ENCODE measurements at places on chromosomes 4 and X.
A peak's percentile ranks its signal among the peaks of the same experiment; 100 is the strongest.

DNA sequence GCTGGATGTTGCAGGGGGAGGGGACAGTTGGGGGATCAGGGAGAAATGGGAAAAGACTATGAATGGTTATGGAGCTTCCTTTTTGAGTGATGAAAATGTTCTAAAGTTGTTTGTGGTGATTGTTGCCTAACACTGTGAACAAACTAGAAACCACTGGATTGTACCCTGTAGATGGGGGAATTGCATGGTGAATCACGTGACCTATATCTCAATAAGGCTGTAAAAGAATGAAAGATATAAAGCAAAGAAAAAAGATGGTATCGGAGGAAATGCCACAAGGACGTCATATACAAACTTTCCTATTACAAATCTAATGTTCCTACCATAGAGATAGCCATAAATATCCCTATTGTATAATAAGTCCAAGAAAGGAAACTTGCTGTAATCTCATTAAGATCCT, 20.6 kb upstream of the CT55 start:
- no peak for DNase-seq

GRCh38 chr4:100539706-100540105, 21.9 kb upstream of the EMCN start:
- no peak for DNase-seq

DNA sequence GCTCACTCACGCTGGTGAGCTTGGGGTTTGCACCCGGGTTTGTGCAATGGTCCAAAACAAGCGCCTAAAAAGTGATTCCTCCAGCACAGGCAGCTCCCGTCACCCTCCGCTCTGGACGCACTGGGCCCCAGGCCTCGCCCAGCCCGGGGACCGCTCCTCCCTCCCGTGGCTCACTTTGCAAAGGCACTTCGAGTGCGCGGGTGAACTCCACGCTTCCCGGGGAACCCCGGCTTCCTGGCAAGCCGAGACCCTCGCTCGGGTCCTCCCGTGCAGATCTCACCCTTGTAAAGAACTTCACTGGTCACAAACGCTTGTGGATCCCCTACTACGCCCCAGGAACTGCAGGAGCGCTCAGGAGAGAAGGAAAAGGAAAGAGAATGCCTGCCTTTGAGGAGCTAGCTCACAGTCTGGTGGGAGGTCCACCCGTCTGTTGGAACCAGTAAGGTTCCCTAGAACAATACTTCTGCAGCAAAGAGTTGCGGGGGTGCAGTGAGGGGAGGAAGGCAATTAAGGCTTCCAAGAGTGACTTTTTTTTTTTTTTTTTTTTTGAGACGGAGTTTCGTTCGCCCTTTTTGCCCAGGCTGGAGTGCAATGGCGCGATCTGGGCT, at the start of gene CTPS2:
TSS of gene CTPS2 (minus strand) at position 122 of the 608 bp plus-strand sequence. CDS start 9,767 bp downstream, outside the sequence.
- peak; percentile 73 for DNase-seq

DNA sequence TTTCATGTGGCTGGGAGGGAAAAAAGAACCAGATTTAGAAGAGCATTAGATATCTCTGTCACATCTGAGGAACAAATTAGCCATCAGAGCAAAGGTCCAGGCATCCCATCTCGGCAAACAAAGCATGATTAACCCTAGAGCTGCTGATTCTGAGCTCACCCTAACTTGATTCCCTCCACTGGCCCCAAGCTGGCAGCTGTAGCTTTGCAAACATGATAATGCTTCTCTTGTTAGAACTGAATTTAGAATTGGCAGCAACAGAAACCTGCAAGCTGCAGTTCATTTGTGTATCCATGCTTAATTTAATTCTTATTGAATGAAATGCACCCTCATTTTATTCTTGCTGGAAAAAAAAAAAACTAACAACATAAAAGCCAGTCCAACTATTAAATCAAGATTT, 289.2 kb downstream of the IL1RAPL1 start:
- DNase-seq, result no peak

DNA sequence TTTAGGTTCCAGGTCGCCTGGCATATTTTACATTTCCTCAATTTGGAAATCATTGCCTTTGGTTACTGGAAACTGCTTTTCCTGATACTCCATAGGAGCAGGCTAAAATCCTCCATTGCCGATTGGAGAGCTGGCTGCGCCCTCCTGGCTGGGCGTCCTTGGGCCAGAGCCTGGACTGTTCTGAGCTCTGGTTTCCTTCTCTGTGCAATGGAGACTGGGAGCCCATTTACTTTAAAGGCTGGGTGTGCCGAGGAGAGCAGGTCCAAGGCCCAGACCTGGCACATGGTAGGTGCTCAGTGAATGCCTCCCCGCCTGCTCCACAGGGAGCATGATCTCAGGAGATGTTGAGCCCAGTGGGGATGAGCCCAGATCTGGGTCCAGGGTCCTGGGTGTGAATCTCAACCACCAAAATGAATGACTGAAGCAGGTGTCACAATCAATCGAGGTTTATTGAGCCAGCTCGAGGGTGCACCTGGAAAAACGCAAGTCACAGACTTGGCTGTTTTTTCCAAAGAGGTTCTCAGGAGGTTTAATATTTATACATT, 50.0 kb downstream of the EVC start:
- DNase-seq, result no peak

DNA sequence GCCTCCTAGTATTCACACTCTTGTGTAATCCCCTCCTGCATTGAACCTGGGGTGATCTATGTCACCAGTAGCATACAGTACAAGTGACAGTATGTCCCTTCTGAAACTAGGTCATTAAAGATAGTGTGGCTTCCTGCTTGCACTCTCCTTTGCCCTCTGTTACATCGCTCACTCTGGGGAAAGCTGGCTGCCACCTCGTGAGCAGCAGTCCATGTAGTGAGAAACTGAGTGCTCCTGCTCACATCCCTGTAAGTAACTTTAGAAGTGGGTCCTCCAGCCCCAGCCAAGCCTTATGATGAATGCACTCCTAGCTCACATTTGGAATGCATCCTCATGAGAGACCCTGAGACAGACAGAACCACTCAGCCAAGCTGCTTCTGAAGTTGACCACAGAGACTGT, 89.8 kb upstream of the TNIP3 start:
- peak; percentile 62 for DNase-seq

GRCh38 chr4:113468165-113469022, 293.1 kb downstream of the CAMK2D start:
- DNase-seq, result peak; percentile 52

DNA sequence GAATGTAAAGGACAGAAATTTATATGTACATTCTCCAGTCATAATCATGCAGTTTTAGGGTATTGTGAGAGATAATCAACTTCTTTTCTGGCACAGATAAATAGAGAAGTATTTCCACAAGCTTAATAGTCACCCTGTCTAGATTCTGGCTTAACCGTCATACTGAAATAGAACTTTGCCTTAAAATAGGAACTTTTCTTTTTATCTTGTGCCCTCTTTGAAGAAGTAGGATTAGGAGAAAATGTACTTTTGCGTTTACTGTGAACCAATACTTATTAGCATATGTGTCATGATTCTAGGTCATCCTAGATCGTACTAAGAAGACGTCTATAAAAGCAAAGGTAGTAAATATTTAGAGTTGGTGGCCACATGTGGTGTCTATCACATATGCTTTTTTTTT, 95.4 kb downstream of the NFKB1 start:
- no peak for DNase-seq

DNA sequence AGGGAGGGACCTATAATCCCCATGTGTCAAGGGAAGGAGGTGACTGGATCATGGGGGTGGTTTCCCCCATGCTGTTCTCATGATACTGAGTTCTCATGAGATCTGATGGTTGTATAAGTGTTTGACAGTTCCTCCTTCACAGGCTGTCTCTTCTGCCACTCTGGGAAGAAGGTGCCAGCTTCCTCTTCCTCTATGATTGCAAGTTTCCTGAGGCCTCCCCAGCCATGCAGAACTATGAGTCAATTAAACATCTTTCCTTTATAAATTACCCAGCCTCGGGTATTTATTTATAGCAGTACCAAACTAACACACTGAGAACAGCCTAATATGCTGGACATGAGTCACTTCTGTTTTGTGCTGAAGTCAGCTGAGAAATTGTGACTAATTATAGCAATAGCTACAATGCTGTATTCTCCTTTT, 656.9 kb upstream of the CPEB2 start:
- no peak for DNase-seq

GRCh38 chrX:53395605-53396298, 26.7 kb downstream of the SMC1A start:
- DNase-seq, result no peak

DNA sequence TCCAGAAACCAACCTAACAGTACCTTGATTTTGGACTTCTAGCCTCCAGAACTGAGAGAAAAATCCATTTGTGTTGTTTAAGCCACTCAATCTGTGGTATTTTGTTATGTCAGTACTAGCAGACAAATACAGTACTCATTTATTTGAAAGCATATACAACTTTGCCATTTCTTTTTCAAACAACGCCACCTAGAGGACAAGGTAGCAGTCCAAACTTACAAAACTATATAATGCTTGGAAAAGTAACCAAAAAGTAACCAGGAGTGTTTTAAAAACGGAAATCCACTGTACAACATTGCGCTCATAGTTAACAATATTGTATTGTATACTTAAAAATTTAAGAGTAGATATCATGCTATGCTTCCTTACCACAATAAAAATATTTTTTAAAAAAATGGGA, 37.0 kb upstream of the FGF13 start:
- DNase-seq, result no peak

GRCh38 chr4:25163196-25163595, 2.9 kb upstream of the SEPSECS start:
- no peak for DNase-seq

DNA sequence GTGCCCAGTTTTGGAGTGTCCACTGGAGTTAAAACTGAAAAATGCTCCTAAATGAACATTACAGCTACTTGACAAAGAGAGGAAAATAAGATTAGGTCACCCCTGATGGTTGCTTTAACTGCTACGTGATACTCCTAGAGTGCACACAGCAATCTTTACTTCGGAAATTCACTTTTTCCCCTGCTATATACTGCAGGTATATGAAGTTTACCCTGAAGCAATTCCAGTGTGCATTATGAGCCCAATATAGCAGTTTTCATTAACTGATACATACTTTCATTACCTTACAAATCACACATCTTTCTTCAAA, 773 bp upstream of the ZNF827 start:
- no peak for DNase-seq

DNA sequence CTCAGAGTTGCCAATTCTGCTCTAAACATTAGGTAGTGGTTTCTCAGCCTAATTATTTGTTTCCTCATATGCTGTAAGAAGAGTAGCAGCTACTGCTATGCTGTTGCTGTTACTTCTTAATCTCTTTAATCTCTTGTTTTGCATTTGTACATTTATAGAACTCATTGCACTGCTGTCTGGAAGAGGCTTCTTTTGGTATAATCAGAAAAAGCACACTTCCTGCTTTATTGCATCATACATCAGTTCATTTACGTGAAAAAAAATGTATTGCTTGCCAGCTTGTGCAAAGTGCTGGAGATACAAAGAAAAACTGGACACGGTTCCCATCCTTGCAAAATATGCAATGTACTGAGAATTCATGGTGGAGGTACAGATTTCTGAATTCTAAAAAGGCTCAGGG, 332.0 kb downstream of the GRXCR1 start:
- no peak for DNase-seq

GRCh38 chrX:149007423-149007822, 497.7 kb downstream of the IDS start:
- no peak for DNase-seq

GRCh38 chrX:65900850-65901844, 138.7 kb downstream of the VSIG4 start:
- DNase-seq, result no peak

DNA sequence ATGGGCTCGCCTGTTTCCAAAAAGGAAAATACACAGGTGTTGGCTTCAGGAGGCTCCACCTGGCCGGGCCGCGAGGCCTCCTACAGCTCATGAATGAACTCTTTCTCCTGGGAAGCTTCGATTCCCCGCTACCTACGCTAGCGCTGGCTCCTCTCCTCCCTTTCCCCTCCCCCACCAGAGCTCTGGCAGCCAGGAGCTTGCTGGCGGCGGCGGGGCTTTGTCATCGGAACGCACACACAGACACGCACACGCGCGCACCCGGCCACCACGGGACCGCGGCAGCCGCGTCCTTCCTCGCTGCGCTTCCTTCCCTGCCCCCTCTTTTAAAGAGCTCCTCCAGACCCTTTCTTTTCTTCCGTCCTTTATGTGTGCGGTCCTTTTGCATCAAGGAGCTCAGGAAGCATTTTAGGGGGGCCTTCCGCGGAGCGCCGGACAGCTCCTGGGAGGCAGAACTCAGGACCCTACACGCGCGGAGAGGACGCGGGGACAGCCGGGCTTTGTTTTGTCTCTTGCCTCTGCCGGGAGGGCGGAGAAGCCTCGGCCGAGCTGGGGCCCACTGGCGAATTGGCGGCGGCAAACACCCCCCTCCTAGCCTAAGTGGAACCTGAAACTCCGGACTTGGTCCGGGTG, 70.2 kb upstream of the BCOR start:
- DNase-seq, result no peak

DNA sequence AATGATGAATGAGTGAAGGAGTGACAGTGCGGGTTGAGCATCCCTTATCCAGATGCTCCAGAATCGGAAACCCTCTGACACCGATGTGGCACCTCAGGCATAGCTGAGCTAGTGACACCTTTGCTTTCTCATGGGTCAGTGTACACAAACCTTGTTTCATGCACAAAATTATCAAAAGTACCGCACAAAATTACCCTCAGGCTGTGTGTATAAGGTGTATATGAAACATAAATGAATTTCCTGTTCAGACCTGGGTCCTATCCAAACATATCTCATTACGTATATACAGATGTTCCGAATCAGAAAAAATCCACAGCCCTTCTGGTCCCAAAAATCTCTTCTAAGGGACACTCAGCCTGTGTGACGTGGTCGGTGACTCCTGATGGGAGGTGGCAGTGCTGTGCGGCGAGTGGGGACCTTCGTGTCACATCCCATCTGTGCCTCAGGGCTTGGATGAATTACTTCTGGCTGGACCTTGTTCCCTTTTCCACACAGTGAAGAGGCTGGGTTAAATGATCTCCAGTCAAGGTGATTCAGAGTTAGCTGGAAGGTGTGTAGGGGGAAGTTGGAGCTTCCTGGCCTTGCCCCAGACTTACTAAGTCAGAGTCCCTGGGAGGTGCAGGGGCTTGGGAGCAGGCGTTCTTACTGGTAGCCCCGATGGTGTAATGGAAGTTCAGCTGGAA, 18.8 kb downstream of the RGS12 start:
- DNase-seq, result peak; percentile 76

GRCh38 chr4:57943682-57944081, 833.5 kb upstream of the IGFBP7 start:
- DNase-seq, result no peak

GRCh38 chrX:56281789-56282188, 49.6 kb downstream of the KLF8 start:
- DNase-seq, result no peak

- no peak for DNase-seq
Observed at GRCh38 chr4:154348657-154349056, 142.9 kb downstream of the DCHS2 start.

DNA sequence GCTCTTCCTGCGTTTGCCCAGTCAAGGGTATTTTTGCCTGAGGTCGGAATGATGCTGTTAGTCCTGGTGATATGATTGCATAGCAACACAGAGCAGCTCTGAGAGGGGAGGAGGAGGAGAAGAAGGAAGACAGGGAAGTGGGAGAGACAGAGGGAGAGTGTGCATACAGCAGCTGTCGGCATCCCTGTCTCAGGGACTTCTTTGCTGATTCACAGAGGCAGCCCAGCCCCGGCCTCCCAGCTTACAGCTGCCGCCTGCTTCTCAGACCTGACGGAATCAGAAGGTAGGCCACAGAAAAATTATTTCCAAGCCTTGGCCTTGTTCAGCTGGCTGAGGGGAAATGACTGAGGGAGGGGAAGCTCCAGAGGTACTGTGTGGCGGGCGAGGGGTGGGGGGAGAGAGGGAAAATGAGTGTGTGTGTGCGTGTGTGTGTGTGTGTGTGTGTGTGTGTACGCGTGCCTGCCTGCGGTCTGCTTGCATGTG, 319 bp downstream of the DRP2 start:
- DNase-seq, result no peak
